ENCODE measurements at places on chromosomes 3 and 15.

- DNase-seq, result peak; percentile 51
These were observed 518 bp downstream of the OXSR1 start for GRCh38 chr3:38165722-38166387.

GRCh38 chr15:97815835-97816234, 144.7 kb upstream of the ARRDC4 start:
- DNase-seq, result no peak

DNA sequence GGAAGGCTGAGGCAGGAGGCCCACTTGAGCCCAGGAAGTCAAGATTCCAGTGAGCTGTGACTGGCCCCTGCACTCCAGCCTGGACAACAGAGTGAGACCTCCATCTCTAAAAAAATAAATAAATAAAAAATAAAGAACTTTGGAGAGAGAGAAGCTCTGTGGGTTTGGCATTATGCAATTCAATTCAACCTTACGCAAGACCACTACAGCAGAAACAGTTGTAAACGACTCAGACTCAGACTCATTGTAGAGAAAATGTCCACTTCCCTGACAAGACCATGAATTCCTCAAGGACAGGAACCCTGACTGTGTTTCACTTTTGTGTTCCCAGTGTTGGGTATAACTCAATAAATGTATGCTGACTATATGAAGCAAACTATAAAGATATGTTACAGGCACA, 90.3 kb upstream of the C3orf80 start:
- DNase-seq, result peak; percentile 89

- DNase-seq, result no peak
These were observed 322.3 kb upstream of the TBL1XR1 start for GRCh38 chr3:177519588-177519987.

- peak; percentile 76 for DNase-seq
These were observed 26.3 kb downstream of the NR2F2 start for GRCh38 chr15:96356494-96357455.

DNA sequence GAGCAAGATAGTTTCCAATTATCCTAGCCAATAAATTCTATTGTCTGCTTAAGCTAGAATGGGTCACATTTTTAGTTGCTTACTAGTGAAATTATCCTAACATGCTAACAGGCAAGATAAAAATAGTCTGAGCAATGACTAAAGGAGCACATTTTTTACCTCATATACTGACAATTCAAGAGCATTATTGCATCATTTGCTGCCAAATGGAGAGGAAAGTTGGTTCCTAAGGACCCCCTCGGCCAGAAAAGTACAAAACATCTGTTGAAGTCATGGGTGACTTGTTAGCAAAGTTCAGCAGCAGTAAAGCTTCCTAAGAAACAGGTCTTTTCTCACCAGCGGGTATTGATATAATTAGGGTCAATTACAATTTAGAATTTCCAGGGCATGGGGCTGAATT, 1001.0 kb downstream of the FHIT start:
- peak; percentile 24 for DNase-seq

DNA sequence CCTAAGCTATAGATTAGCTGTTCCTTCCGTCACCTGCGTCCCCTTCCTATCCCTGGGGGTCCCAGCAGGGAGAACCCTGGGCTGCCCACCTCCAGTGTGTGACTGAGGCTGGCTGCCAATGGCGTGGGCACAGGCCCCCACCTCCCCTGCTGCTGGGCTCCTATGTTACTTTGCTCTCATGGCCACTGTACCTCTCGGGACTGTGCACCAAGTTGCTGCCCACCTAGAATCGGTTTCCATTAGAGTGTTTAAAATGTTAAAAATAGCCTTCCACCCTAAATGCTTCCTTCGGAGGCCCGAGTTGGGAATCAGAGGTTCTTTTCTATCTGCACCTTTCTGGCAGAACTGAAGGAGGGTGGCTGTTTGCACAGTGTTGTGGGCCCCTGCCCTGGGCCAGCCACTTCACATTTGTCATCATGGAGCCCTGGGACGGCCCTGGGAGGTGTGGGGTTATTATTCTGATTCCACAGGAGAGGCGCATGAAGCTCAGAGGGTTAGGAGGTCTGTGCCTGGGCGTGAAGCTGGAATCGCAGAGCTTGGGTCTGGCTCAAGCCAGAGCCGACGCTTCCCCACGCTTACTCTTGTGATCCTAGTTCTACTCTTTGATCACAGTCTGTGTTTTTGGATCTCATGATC, 29.1 kb downstream of the IRAK2 start:
- no peak for DNase-seq

DNA sequence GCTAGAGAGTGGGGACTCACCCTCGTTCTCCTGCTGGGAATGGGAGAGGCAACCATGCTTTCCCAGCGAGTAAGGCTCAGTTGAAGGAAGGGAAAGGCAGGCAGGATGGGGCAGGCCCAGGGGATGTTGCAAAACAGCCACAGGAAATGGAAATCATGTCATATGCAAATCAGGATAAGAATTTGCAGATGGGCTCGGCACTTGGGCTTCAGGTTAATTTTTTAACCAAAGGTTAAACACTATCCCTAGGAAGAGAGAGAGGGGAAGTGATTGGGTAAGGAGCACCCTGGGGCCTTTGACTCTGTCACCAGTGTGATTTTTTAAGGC, 14.6 kb upstream of the PLA2G4E start:
- DNase-seq, result peak; percentile 15

GRCh38 chr3:154584041-154584440, 154.1 kb upstream of the GPR149 start:
- peak; percentile 1 for DNase-seq

DNA sequence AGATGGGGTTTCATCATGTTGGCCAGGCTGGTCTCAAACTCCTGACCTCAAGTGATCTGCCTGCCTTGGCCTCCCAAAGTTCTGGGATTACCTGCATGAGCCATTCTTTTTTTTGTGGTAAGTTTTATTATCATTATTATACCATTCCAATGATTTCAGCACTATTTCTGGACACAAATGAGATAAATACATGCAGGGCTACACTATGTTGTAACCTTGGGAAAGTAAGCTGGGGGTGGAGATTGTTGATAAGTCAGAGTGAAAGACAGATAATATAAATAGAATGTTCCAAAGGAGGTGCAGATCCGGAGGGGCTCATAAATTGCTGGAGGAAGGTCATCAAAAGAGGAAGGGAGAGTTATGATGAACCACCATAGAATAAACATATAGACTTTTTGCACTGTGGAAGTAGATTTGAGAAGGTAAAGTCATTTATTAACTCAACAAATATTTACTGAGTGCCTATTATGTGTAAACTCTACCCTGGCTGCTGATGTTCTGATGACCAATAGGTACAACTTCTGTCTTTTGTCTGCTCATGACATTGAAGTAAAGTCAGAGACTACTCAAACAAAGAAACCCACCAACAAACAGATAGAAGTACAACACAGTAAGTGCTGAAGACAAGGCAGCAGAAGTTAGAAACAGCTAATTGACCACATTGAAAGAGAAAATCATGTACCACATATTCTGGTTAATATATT, 478.9 kb upstream of the GOLIM4 start:
- DNase-seq, result no peak

- no peak for DNase-seq
These were observed 97.7 kb downstream of the RPL39L start for GRCh38 chr3:187041362-187042307.

DNA sequence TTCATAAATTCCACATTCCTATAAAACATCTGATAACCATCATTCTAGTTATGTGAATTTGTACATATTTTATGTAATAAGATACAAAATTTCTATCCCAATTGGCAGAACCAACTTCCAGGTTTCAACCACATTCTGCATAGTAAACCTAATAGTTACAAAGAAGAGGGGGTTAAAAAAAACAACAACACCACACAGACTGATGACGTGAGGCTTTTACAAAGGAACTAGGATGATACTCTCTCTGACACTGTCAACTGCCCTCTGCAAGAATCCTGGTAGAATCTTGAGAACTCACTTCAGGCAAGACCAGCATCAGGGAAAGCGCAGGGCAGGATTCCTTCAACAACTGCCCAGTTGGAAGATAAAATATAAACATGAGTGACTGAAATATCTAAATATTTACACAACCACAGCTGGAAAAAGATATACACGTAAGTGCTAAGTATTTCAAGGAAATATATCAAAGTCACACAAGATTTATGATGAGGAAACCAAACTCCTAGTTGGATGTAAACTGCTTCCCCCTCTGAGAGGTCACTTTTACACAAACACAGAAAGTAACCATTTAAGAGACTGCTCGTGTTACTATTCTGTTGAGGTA, 816.4 kb downstream of the ROBO1 start:
- no peak for DNase-seq

- DNase-seq, result peak; percentile 50
These were observed 19.6 kb upstream of the HCN4 start for GRCh38 chr15:73388256-73388781.

DNA sequence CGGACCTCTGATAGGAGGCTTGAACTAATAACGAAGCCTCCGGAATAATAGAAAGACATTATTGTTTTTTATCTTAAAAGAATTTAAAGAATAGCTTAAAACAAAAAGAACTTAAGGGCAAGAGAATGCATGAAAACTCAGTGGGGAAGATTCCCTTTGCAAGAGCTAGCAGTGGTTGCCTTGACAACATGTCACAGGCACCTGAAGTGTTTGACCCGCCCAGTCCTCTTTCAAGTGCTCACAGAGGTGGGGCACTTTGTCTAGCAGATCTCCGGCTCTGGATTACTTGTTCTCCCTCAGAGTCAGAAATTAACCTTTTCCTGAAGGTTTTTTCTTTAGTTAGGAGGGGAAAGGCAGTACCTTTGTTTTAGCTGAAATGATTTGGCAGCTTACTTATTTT, 37.8 kb downstream of the LARS2 start:
- DNase-seq, result no peak

GRCh38 chr3:81302045-81302444, 459.4 kb downstream of the GBE1 start:
- peak; percentile 58 for DNase-seq

DNA sequence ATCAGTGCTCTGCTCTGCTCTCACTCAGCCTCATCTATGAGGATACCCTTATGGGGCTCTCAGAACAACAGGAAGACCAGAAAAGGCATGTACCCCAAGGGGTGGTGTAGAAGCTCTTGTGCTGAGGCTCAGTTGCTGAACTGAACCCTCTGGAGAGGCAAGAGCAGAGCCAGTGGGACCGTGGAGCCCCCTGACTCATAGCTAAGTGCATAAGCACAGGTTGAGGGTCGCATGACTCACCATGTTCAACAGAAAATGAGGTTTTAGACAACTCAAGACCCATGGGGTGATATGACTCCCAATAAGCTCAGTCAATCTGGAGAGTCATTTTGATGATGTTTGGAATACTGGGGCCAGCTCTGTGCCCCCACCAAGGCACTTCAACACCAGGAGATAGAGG, 37.3 kb downstream of the CRYGS start:
- no peak for DNase-seq

GRCh38 chr15:35306361-35306981, 221.4 kb upstream of the NANOGP8 start:
- DNase-seq, result peak; percentile 62

DNA sequence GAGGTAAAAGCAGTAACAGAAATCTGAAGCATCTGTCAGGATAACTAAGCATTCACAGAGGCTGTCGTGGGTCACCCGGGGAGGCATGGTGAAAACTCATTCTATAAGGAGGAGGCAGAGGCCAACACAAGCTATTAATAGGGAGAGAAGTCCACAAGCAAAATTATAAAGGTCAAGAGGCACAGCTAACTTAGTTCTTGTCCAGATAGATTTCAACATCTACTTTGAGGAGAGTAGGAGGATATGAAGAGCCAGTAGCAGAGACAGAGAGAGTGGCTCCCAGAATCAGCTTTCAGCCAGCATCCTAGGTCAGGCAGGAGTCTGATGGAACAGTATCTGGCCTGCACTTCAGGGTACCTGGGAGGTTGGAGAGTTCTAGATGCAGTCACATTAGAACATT, 95.3 kb downstream of the STAC start:
- DNase-seq, result no peak

GRCh38 chr15:88454236-88454635, 13.0 kb downstream of the MRPL46 start:
- DNase-seq, result peak; percentile 23

GRCh38 chr15:29819979-29820378, 2.3 kb downstream of the TJP1 start:
- no peak for DNase-seq
